ENCODE measurements at places on chromosomes 7 and 10. TPM values are rescaled to one million over a fixed set of nuclear protein-coding genes. Genes with fewer than 3 reads are reported as not detected.

The NXPH1 gene
- not detected for total RNA-seq

The PHKG1 gene
- 0.32 TPM for total RNA-seq

The CTTNBP2 gene
- not detected for total RNA-seq

The MKX gene
- 44.1 TPM for total RNA-seq

The LIPN gene
- total RNA-seq: not detected

The SLC16A12 gene
- total RNA-seq: not detected

The ODAD2 gene
- total RNA-seq: 1.5 TPM

The GIMAP6 gene
- total RNA-seq: not detected

Data from GM23248 (cell line).